ENCODE measurements at places on chromosomes 12 and 14.

- no peak for DNase-seq
Measured at GRCh38 chr14:86597279-86597678, 1067.3 kb downstream of the FLRT2 start.

DNA sequence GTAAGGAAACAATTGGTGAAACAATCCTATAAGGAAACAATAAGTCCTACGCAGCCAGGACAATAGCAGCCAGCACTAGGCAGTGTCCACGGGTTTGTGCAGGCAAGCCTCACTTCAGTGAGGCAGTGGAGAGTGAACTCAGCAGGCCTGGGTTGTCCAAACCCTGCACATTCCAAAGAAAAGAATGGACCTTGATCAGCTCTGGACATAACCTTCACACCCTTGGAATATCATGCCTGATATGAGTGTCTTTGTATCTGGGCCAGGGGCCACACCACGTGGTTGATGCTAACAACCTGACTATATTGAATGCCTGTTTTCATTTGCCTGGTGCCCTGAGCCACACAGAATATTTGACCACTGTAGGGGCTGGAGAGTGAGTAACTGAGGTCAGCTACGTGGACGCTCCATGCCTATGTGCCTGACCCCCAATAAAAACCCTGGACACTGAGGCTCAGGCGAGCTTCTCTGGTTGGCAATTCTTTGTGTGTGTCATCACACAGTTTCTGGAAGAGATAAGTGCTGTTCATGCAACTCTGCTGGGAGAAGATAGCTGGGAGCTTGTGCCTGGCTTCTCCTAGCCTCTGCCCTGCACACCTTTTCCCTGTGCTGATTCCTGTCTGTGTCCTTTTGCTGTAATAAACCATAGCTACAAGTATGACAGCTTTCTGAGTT is 81.4 kb upstream of the NCOR2 start:
- DNase-seq: no peak

DNA sequence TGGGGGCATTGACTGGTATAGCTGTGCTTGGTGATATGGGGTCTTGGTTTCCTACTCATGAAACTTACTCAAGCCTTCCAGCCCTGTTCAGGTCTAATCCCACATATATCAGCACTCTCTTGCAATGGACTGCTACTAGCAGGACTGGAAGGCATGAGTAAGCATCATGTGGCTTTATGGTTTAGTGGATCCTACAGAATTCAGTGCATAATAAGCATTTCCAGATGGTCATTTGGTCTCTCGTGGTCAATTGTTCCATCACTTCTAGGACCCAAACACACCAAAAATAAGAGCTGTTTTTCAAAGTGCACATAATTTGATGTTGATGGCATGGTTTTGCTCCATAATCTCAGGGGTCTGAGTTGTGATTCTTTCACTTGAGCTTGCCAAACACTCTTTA is 114.4 kb downstream of the LMNTD1 start:
- no peak for DNase-seq

GRCh38 chr12:84585776-84586395 is 326.7 kb downstream of the SLC6A15 start:
- no peak for DNase-seq

GRCh38 chr14:67765192-67765834 is 51.1 kb downstream of the ZFYVE26 start:
- no peak for DNase-seq

All from CD4-positive, alpha-beta T cell treated with Interleukin-10 for 1 hour (primary cell).